ENCODE measurements at places on chromosomes 13 and 19. TPM values are rescaled to one million over a fixed set of nuclear protein-coding genes. Genes with fewer than 3 reads are reported as not detected.

The VWA8 gene
- polyA plus RNA-seq: 23.1 TPM

The IGFL2 gene
- polyA plus RNA-seq: not detected

DNA sequence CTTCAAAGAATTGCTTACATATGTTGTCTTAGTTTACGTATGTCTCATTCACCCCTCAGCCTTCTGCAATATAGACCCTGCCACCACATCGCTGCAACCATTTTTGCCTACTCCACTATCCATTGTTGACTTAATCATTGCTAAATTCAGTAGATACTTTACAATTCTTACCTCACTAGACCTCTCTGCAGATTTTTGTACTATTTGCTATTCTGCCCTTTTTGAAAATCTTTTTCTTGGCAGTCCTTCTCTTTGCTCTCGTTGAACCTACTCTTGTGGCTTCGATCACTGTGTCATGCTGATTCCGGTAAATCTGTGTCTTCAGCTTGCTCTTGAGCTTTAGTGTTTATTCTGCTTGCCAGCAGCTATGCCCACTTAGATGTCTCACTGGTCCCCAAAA is 81.2 kb downstream of the CDK8 start:
- DNase-seq: no peak

The LRRC63 gene
- polyA plus RNA-seq: 0.44 TPM

The CLDND2 gene
- 5.5 TPM for polyA plus RNA-seq

DNA sequence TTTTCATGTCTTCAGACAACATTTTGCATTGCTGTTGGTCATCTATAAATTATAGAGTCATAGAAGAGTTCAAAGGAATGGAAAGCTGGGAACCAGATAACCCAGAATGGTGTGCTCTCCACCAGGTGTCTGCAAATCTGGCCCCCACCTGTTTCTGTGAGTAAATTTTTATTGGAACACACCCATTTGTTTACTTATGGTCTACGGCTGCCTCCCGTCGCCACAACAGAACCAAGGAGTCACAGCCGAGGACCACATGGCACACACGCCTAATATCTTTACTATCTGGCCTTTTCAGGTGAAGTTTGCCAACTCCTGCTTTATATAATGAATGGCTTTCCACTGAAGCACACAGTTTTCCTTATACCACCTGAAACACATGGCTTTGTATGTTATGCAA is 58.2 kb downstream of the EFNB2 start:
- no peak for DNase-seq

- no peak for DNase-seq
Measured at GRCh38 chr13:42331009-42331408, 59.1 kb downstream of the AKAP11 start.

DNA sequence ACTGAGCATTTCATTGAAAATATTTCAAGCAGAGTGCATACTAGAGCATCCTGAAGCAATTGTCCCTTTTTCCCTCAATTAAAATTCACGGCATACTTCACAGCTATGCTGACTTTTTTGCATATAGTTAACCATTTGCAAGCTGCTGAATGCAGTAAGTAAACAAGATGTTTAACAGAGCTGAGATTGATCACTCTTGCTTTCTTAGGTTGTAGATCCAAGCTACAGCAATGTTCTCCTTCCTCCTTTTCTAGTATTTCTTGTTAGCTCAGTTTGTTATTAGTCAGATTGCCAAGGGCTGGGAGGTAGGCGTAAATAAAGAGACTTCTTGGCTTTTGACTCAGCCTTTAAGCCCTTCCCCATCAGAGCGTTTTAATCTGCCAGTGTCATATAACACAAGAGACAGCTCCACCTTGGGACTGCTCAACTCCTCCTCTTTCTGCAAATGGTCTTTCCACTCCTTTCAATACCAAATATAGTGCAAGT is at the start of gene SLITRK6:
Gene SLITRK6 (minus strand): TSS at position 323 of the 486 bp plus-strand sequence. CDS start 2,911 bp downstream, outside the sequence.
- DNase-seq: no peak

The CD70 gene
- not detected for polyA plus RNA-seq

The GIPR gene
- polyA plus RNA-seq: 0.80 TPM

DNA sequence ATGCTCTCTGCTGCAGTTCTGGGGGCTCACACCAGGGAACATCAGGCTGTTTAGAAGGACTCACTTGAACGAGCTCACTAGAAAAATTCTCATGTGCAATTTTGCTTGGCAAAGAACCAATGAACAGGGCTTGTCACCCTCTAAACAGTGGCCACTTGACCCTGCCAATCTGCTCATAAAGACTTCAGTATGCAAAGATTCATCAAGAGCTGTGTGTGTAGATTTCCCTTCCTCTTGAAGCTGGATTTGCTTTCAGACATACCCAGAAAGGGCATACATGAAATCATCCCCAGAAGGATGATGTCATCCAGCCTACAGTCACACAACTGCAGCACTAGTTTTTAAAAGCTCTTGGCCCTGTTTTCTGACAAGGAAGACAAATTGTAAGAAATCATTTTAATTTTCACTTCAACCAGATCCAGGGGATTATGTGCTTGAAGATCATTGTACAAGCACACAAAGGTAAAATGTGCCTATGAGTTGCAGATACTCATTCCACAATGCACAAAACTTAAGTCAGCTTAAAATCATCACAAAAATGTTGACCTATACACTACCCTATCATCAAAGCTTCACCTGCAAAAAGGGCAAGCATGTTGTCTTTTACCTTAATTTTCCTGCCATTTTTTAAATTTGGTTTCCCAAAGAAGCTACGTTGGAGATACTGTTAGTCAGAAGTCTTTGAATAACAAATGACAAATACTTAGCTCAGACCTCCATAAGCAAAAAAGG is 5.2 kb upstream of the STK24 start:
- no peak for DNase-seq

The SRRM5 gene
- 0.53 TPM for polyA plus RNA-seq

GRCh38 chr19:36225219-36225892 is 10.4 kb downstream of the ZNF146 start:
- no peak for DNase-seq

DNA sequence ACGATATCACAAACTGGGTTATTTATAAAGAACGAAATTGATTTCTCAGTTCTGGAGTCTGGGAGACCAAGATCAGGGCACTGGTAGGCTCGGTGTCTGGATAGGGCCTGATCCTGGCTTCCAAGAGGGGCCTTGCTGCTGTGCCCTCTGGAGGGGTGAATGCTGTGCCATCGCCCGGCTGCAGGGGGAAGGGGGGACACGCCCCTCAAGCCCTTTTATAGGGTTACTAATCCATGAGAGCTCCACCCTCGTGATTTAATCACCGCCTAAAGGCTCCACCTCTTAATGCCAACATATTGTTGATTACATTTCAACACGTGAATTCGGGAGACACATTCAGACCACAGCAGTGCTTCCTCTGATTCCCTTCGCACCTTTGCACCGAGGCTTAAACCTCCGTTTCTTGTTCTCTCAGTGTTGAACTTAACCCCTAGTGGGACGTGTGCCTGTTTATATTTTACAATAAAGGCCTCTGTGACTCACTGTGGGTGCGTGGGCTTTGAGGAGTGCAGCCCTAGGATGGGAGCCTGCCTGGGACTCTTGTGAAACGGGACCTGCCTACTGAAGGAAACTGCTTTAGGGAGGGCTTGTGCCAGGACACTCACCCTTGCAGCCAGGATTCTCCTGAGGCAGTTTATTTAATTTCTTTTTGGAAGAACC is 52.4 kb upstream of the SPATA13 start:
- DNase-seq: no peak

GRCh38 chr13:26756961-26757360 is 3.6 kb downstream of the GPR12 start:
- no peak for DNase-seq

The SBSN gene
- polyA plus RNA-seq: 0.77 TPM

- no peak for DNase-seq
Measured at GRCh38 chr13:60441761-60442160, 44.7 kb downstream of the TDRD3 start.

DNA sequence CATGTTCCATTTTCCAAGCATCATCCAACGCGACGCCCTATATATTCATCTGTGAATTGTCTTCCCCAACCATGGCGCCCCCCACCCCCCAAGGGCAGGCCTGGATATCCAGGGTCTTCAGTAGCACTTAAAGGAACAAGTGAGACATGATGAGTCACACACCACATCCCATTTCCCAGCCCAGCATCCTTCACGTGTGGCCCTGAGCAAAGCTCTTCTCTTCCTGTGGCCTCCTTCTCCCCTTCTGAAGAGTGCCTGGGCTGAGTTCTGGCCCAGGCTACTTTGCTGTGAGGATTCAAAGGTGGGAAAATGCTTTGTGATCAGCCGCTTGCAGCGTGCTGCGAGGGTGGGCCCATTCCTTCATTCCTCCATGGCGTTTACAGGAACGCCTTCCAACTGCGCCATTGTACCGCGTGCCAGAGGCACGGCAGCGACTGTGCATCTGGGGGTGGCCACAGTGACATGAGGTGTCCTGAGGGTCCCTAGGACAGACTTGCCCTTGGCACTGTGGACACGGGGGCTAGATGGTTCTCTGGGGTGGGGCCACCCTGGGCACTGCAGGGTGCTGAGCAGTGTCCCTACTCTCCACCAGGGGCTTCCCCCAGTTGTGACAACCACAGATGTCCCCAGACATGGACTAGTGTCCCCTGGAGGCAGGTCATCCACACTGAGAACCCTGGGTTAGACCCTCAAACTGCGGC is 11.7 kb downstream of the PLIN4 start:
- no peak for DNase-seq

The VAV1 gene
- polyA plus RNA-seq: 4.7 TPM

The P2RY11 gene
- polyA plus RNA-seq: 0.77 TPM

GRCh38 chr13:30821421-30821820 is 84.7 kb upstream of the MEDAG start:
- no peak for DNase-seq

The LRP3 gene
- polyA plus RNA-seq: 1.4 TPM

The SOHLH2 gene
- polyA plus RNA-seq: 0.67 TPM

DNA sequence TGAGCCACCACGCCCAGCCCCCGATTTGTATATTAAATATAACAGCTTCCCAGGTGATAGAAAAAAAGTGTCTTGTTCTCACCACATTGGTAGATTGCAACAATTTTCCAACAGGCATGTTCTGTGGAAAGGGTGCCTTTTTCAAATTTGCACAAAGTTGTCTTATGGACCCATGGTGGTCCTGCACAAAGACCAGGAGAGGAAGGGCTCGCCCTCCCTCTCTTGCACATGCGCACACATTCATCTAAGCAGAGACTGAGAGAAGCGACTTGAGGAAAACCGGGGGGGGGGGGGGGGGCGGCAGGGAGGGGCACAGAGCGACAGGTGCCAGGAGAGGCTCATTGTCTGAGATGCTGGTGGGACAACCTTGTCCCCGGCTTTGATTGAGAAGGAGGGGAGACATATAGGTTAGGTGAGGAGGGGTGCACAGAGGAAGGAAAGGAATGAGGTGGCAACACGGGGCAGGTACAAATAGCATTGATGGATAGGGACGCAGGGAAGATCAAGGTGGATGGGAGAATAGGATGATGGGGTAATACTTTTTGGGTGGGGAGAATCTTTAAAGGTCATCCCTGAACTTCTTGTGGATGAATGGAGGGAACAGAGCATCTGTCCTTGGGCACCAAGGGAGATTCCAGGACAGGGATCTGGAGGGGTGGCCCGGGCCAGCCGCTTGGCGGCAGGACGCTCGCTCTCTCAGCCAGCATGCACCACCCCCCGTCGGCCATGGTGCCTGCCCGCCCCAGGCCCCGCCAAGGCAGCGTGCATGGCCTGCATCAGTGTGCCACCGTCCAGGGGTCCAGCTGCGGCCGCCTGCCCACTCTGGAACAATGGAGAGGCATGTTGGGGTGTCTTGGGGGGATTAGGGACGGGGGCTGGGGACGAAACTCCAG is 76.0 kb downstream of the IER2 start:
- no peak for DNase-seq

The KLK15 gene
- 1.7 TPM for polyA plus RNA-seq

DNA sequence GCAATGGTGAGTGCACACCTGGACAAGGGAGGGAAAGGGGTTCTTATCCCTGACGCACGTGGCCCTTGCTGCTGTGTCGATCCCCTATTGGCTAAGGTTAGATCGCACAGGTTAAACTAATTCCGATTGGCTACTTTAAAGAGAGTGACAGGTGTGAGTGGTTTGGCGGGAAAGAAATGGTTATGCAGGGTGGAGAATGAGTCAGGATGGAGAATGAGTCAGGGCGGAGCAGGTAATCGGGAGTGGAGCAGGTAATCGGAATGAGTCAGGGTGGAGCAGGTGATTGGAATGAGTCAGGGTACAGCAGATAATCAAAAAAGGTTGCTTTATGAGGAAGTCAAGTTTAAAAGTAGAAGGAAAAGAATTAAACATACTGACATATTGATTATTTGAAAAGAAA is 24.4 kb upstream of the SIAH3 start:
- no peak for DNase-seq

GRCh38 chr19:55552206-55552605 is 6.9 kb upstream of the SBK3 start:
- DNase-seq: no peak

GRCh38 chr19:52522551-52522950 is 4.9 kb upstream of the ZNF808 start:
- no peak for DNase-seq

DNA sequence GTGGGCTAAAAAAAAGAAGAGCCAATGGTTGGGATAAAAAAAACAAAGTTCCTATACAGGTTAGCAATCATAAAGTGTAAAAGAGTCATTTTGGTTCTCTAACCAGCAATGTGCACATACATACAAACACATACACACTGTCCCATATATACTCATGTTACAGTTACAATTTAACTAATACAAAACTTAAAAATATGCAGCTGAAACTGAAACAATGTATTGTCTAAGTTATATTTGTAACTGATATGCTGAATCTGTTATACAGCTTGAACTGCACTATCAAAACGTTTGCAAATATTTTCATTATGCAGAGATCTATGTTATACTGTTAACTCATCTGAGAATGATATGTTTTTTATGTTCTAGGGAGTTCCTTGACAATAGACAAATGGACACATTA is 173.7 kb downstream of the KLF12 start:
- no peak for DNase-seq

The FFAR3 gene
- 0.16 TPM for polyA plus RNA-seq

DNA sequence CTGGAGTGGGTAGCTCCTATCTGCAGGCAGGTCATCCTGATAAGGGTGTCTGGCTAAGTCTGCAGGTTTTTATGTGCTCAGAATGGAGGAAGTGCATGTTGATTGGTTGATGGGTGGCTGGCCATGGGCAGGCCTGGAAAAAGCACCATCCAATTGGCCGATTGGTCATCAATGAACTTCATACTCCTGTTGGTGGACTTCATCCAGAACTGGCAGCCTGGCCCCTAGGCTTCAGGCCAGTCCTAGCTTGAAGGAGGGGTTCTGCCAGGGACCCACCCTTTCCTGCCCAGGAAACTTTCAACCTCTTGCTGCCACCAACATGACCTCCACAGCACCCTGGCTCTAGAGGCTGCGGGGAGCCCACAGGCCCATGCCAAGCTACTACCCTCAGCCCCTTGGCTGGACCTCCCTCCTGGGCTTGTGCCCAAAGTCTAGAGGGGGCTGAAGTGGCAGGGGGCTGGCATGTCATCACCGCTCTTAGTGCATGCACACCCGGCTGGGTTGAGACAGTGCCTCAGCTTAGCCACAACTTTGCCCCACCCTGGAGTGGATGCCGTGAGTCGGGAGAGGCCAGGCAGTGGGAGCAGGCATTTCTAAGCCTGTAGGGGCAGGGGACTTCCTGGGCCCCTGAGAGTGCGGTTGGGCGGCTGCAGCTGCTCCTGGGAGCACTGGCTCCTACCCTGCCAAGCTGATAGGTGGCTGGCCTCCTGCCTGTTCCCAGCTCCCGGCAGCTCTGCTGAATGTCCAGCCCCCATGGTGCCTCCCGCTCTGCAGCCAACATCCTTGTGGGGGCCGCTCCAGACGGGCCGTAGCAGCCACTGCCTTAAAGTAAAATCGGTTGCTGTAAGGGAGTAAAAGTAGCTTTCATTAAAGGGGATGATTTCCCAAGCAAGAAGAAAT is 13.2 kb downstream of the DNAJC15 start:
- DNase-seq: no peak

The CFAP97D2 gene
- not detected for polyA plus RNA-seq

The NR1H2 gene
- polyA plus RNA-seq: 102 TPM

The UQCRFS1 gene
- 13.0 TPM for polyA plus RNA-seq

The CYP2F1 gene
- polyA plus RNA-seq: not detected

All from adrenal gland (tissue), 19 donors.